Brain (organoid and tissue), 16 donors: ENCODE measurements at places on chromosomes 5 and 9. TPM values are rescaled to one million over a fixed set of nuclear protein-coding genes. Genes with fewer than 3 reads are reported as not detected.

TAS2R1 gene
- not detected for polyA plus RNA-seq

WDR31 gene
- 7.2 TPM for polyA plus RNA-seq

NUTM2F gene
- polyA plus RNA-seq, result not detected

HRH2 gene
- polyA plus RNA-seq, result 2.1 TPM

KDM4C gene
- 9.6 TPM for polyA plus RNA-seq

FAM78A gene
- polyA plus RNA-seq, result 3.5 TPM

SPINK6 gene
- polyA plus RNA-seq, result not detected

CCNG1 gene
- polyA plus RNA-seq, result 64.2 TPM
